ENCODE measurements at places on chromosomes 2 and 18.

- DNase-seq = no peak
Observed at GRCh38 chr2:189641590-189641989, 19.7 kb upstream of the ASNSD1 start.

- no peak for DNase-seq
Observed at GRCh38 chr2:28231110-28231631, 161.5 kb upstream of the FOSL2 start.

DNA sequence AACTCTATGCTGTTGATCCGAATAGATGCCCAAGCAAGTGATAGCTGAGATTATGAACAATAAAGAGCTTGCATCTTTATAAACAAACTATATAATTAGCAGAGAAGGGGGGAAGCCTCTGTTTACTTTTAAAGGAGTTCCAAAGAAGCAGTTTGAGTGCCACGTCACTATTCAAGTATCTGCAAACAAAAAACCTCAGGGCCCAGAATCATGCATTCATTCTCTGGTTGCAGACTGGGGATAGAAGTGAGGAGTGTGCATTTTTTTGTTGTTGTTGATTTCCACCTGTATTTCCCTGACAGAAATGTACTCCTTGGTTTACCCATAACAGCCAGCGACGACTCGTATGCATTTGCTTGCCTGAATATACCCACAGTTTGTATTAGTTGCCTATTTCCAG lies 264.3 kb downstream of the PTGR3 start:
- DNase-seq = no peak

DNA sequence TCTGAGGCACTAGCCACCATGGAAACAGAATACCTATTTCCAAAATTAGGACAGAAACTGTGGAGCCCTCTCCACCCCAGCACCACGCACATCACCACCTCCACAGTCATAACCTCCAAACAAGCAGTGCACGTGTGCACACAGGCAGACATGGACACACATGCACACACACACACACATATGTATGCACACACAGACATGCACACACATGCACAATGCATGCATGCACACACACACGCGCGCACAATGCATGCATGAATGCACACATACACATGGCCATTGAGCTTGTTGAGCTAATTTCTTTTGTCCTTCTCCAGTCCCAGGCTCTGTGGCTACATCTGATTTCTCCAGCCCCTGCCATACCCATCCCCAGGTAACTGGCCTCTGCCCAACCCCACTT lies 161.6 kb upstream of the EPB41L3 start:
- no peak for DNase-seq

GRCh38 chr2:62706721-62707521 lies 1.4 kb downstream of the EHBP1 start:
- DNase-seq = no peak
